ENCODE measurements at places on chromosomes 6 and 20.

- DNase-seq, result peak; percentile 55
These were observed 31.5 kb downstream of the CFAP61 start for GRCh38 chr20:20083807-20084206.

DNA sequence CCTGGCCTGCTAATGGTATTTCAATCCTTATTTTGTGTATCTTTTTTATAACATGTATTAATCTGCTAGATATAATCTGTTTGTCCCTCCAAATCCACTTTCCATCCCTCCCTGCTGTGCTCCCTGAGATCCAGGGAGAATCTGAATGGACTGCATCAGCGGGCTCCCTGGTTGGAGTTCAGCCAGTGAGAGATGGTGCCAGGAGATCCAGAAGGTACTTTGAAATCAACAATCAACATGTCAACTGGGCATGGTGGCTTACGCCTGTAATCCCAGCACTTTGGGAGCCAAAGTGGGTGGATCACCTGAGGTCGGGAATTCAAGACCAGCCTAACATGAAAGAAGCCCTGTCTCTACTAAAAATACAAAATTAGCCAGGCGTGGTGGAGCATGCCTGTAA, 4.4 kb downstream of the ATF6B start:
- no peak for DNase-seq

DNA sequence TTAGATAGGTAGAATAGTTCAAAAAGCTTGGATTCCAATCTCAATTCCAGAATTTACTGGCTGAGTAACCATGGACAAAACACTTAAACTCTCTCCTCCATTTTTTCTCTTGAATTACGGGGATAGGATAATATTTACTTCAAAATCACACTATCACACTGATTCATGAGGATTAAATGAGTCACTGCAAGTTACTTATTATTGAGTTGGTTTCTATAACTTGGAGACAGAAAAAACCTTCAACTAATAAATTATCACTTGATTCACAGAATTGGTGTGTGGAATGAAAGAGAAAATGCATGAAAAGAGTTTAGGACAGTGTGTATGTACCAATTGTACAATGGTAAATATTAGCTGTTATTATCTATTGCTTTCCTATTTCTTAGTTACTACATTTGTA, 585.2 kb downstream of the PHF3 start:
- no peak for DNase-seq

DNA sequence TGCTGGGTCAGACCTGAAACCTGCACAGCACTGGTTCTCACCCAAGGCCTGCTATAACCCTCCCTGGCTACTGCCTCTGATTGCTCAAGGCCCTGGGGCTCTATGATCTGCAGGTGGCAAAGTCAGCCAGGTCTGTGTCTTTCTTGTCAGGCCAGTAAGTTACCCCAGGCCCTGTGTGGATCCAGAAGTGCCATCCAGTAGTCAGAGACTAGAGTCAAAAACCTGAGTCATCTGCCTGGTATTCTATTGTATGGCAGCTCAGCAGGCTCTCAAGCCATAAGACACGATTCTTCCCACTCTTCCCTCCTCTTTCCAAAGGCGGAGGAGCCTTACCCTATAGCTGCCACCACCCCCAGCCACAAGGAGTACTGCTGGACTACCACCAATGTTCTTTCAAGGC, 593.0 kb downstream of the FRK start:
- no peak for DNase-seq

- peak; percentile 15 for DNase-seq
These were observed 107.7 kb upstream of the PHACTR1 start for GRCh38 chr6:12608874-12609273.

GRCh38 chr6:19834858-19835257, 2.3 kb upstream of the ID4 start:
- DNase-seq, result no peak

DNA sequence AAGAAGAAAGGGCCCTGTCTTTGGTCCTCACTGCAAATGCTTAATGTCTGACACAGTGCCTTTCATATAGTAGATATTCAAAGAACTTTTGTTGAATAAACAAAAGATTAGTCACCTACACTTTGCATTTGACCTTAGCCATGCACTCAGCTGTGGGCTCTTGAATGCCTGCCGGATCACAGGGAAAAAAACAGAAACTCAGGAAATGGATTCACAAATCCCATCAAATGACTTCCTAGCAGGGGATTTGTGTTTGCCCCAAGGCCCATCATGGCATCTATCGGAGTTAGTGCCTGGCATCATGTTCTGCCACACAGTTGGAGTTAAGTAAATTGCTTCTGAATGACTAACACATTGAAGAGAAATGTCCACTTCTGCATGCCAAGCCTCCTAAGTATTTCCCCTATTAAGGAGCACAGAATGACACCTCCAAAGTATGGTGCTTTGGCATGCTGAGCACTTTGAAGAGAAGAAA, 72.3 kb upstream of the DST start:
- DNase-seq, result no peak

GRCh38 chr6:40755749-40756452, 168.7 kb upstream of the LRFN2 start:
- no peak for DNase-seq

DNA sequence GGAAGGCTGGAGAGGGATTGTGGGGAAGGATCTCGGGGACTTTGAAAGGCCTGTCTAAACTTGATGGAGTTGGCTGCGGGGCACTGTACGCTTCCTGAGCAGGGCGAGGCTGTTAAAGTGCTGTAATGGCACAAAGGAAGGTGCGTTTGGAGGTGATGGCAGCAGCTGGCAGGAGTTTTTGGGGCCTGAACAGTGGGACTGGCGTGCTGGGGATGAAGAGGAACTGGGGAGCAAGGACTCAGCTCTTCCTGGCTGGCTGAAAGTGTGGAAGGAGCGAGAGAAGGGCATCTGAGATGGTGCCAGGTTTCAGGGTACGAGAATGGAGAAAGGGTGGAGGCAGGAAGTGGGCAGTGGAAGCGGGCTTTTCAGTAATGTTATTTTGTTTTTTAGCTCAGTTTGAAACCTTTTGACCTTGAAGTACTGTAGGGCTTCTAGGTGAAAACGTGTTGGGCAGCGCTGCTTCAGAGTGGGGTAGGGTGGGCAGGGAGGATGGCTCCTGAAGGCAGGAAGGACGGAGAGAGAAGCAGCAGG, 8.0 kb downstream of the TMEM181 start:
- peak; percentile 66 for DNase-seq

GRCh38 chr20:36875702-36876472, at the start of gene TLDC2:
TLDC2 (plus strand) TSS chr20:36876138; CDS start chr20:36876175, 37 bp downstream.
- DNase-seq, result no peak

GRCh38 chr6:23145781-23146180, 576.4 kb downstream of the HDGFL1 start:
- DNase-seq, result no peak

DNA sequence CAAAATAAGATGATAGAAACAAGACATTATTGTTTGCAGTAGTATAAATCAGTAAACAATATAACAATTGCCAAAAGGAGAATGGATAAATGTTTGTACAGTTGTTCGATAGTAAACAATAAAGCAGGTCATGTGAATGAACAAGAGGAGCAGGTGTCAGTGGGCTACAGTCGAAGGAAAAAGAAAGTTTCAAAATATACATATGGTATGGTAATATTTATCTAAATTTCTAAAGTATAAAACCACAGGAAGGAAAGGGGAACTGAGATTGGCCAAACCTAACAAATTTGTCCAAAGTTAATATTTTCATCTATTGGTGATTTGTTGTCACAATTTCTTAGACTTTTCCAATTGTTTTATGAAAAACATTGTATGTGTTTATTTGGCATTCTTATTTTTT, 110.9 kb downstream of the SH3BGRL2 start:
- no peak for DNase-seq

- DNase-seq, result no peak
These were observed 778.5 kb downstream of the MAFB start for GRCh38 chr20:39910536-39910935.

DNA sequence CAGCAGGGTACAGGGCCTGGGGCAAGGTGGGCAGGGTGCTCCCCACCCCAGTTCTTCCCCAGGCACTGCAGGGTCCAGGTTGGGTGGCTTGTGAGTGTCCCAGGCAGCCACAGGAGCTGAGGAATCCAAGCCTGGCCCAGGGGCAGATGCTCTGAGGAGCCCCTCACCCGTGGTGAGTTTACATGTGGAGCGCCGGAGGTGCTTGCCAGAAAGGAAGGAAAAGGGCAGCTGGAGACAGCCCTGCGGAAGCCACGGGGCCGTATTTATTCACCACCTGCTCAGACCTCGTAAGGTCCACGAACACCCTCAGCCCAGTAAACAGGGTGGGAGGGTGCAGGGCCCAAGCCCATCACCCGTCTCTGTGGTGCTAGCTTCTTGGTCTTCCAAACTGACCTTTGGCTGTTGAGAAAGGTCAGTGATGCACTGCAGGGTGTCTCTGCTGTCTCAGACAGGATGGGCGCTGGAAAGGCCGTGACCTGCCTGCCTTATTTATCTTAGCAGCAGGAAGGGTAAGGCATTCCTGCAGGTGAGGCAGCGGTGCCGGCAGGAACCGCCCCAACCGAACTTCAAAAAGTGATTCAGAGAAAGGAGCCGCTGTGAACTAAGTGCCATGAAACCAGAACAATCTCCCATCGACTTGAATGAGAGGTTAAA, 4.0 kb upstream of the FRMD1 start:
- DNase-seq, result no peak

DNA sequence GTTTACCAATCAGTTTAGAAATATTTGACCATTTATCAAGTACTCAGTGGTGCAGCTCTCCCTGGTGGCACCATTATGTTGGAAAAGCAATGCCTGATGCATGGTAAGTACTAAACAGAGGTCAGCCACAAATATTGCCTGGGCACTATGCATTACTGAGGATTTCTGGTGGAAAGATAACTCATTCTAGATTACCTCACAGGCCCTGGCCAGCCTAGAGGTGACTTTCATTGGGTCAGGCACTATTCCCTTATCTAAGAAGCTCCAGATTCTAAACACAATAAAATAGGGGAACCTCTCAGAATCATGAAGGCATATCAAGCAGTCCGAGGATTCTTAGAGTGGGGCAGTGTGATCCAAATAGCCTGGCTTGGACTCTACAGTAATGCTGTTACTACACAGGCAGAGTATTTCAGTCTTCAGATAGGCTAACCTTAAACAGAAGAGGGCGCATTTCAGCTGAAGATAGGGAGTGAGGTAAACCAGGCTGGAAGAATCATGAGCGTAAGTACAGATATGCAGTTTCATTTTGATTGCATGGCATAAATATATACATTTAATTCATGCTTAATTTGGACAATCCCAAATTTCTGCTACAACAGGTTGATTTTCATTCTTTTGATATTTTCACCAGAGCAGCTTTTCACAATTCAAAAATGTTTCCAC, 12.1 kb downstream of the LGSN start:
- DNase-seq, result peak; percentile 57

- no peak for DNase-seq
These were observed 34.3 kb upstream of the MLN start for GRCh38 chr6:33837971-33838665.

DNA sequence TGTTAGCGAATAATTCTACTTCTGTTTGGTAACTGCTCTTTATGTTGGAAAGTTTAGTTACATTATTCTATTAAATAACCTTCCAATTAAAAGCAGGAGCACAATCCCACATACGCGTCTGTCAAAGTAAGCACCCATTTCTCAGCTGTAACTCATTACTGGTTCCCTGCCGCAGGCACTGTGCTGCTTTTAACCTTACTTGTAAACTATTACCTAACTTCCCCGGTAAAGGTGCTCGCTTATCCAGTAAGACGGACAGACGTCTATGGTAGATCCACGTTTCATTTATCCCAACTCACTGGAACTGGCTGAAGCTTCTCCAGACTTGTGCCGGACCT, 529 bp upstream of the ENPP4 start:
- no peak for DNase-seq

DNA sequence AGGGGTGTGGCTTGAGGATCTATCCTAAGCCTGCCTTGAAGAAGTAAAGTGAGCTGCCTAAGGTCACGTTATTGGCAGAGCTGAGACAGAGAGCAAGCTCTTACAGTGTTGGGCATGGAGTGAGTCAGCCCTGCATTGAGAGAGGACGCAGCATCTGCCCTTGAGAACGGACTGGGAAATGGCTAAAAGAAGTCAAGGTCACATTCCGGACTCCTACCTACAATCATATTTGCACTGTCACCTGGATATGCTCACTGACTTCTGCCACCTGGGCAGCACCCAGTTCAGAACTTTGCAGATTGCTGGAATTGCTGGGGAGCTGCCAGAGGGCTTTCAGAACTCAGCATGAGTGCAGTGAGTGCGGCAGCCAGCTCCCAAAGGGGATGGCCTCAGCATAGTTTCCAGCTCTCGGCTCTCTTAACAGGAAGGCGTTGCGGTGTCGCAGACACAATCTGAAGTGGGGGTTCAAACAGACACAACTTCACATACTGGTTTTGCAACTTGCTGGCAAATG, 199.3 kb upstream of the SGK1 start:
- no peak for DNase-seq

DNA sequence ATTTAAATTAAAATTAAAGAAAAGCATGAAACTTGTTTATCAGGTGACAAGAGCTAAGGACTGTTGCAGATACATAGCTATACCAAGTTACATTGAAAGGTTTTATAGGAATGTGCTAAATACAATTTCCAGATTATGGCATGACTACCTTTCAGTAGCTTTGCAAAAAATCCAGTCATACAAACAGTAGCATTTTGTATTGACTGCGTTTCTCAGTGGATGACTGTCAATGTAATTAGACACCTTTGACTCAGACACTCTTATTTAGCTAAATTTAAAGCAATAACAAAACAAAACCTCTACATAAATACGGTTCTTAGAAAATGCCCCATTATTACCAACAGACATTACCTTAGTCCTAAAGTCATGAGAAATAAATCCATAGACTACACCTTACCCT, 275.8 kb upstream of the RUNX2 start:
- no peak for DNase-seq

- no peak for DNase-seq
These were observed 474.2 kb upstream of the SULF2 start for GRCh38 chr20:48259456-48259855.

DNA sequence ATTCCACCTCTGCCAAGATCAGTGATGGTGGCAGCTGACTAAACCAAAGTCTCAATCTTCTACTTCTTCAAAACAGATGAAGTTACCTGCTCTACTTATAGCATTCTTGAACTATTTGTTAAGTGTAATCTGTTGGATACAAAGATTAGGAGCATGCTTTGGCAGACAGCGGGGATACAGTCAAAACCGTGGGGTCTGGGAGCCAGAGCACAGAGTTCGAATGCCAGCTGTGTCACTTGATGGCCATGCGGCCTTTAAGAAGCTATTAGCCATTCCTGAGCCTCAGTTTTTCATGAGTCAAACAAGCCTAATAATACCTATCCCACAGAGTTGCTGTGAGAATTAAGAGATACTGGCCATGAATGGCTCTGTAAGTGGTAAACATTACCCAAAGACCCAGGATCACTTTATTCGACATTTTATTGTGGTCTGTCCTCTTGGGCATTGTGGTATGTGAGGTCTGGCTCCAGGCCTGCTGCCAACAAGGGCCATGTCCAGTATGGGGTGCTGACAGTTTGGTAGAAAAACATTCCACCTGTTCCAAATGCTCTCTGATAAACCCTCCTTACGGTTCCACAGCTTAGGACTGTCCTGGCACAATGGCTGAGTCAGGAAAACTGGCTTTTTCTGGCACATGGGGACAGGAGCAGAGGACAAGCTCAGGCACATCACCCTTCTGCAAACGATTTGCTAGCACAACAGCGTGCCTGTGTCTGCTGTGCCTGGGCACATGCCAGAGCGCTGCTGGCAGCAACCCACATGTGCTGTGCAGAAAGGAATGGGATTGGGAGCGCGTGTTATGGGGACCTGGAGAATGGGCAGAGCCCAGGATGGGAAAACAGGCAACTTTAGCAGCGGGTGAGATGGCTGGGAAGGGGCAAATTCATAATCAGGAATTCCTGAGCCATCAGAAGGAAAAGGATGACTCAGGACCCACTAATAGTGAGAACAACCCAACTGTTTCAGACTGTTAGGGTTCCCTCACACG, 15.7 kb upstream of the FAM83C start:
- no peak for DNase-seq

GRCh38 chr6:167077241-167077932, 45.5 kb upstream of the CCR6 start:
- no peak for DNase-seq
